ENCODE measurements at places on chromosomes 7 and 10. TPM values are rescaled to one million over a fixed set of nuclear protein-coding genes. Genes with fewer than 3 reads are reported as not detected.

Gene PTCD1
- total RNA-seq: 4.3 TPM

Gene FLNC
- total RNA-seq: 339 TPM

Gene ASZ1
- total RNA-seq: not detected

Gene PTPN20
- total RNA-seq: 0.53 TPM

DNA sequence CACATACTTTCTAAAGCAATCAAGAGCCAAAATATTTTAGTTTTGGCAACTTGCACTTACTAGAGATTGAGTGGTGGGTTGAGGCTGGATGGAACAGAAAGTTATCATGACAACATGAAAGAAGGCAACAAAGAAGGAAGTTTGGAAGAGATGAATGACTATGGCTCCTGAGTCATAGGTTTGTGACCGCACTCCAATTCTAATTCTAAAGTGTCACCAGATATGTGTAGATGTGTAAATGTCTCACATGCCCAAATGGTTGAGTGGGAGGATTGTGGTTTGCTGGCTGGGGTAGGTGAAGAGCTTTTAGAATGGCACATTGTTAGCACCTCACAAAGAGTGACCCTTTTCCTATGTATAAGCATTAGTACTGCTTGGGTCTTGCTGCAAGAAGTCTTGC, 20.2 kb downstream of the TAS2R16 start:
- no peaks in the 10 kb centered on the region for H3K4me1 ChIP-seq
- H3K36me3 ChIP-seq: no peaks in the 10 kb centered on the region
- H3K27ac ChIP-seq: no peak overlapping the region
- H3K4me3 ChIP-seq: no peak overlapping the region
- no peaks in the 10 kb centered on the region for H3K27me3 ChIP-seq
- DNase-seq: no peak

- peaks cover 14% of the 10 kb centered on the region for H3K4me1 ChIP-seq
- H3K27me3 ChIP-seq: peaks cover 5% of the 10 kb centered on the region
- no peak for DNase-seq
Measured at GRCh38 chr7:149457766-149458165, 3.1 kb downstream of the ZNF777 start.

DNA sequence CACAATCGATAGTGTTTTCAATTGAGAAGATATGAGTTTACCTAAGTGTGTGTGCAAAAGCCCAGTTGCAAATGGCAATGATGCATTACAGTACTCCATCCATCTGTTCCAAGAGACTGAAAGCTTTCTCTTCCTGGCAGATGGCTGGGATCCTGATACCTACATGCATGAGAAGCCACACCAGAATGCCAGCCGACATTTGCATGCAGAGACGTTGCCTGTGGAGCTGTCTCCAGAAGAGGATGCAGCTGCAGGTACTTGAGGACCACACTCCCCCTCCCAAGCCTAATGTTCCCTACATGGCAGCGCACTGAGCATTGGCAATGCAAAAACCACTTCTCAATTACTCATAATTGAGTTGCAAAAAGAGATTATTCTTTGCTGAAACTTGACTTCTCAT, 332.1 kb downstream of the WDR11 start:
- peaks cover 4% of the 10 kb centered on the region for H3K4me1 ChIP-seq
- DNase-seq: no peak
- no peaks in the 10 kb centered on the region for H3K27me3 ChIP-seq
- H3K4me3 ChIP-seq: no peak overlapping the region
- H3K36me3 ChIP-seq: no peaks in the 10 kb centered on the region
- H3K27ac ChIP-seq: no peak overlapping the region

- no peak for DNase-seq
- no peak overlapping the region for H3K27ac ChIP-seq
- H3K36me3 ChIP-seq: no peaks in the 10 kb centered on the region
Measured at GRCh38 chr7:111919631-111920179, 286.5 kb downstream of the DOCK4 start.

DNA sequence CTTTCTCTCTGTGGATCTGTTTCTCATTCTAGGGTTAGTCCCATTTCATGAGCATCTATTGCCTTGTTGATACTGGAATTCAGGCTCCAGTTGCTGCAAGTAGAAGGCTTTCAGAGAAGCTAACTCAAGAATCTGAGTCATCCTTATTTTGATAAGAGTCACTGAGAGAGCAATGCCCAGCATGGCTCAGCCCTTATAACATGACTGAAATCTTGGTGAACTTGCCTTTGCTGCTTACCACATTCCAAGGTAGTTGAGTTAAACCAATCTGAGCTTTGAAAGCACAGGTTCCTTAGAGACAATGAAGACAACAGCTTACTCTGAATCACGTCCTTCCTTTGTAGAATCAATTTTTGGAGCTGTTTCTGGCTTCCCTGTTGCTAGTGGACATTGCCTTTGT, 53.6 kb upstream of the CHCHD3 start:
- H3K27me3 ChIP-seq: peaks cover 4% of the 10 kb centered on the region
- H3K4me1 ChIP-seq: no peaks in the 10 kb centered on the region
- DNase-seq: no peak
- H3K36me3 ChIP-seq: no peaks in the 10 kb centered on the region
